Activated T-helper 1 cell treated with anti-CD3 and anti-CD28 coated beads, Interleukin-12 subunit alpha, Interleukin-12 subunit beta, Interleukin-2, Interleukin-4 antibody, amounts not matched to agents 30 ng/mL and 10 ng/mL and 1 ng/mL, durations not matched to agents 14 hours and 24 hours and 36 hours (primary cell): ENCODE measurements at places on chromosomes 11 and 22.

DNA sequence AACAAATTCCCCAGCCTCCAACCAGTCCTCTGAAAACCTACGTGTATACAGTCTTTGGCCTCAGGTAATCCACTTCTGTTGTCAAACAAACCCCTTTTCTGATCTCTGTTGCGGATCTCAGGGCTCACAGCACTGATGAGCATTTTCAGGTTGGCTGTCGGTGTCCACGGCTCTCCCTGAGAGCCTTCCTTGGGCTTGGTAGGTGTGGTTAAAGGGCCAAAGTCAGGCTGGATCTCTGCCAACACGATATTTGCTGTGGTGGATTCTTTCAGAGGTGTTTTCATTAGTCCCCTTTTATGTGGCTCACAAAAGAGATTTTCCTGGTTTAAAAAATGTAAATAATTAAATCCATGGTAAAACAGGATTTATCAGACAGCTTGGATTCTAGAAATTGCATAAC is 2.9 kb downstream of the E2F8 start:
- no peak overlapping the region for H3K27ac ChIP-seq
- peaks cover 5% of the 10 kb centered on the region for H3K27me3 ChIP-seq
- peaks cover 34% of the 10 kb centered on the region for H3K4me1 ChIP-seq

DNA sequence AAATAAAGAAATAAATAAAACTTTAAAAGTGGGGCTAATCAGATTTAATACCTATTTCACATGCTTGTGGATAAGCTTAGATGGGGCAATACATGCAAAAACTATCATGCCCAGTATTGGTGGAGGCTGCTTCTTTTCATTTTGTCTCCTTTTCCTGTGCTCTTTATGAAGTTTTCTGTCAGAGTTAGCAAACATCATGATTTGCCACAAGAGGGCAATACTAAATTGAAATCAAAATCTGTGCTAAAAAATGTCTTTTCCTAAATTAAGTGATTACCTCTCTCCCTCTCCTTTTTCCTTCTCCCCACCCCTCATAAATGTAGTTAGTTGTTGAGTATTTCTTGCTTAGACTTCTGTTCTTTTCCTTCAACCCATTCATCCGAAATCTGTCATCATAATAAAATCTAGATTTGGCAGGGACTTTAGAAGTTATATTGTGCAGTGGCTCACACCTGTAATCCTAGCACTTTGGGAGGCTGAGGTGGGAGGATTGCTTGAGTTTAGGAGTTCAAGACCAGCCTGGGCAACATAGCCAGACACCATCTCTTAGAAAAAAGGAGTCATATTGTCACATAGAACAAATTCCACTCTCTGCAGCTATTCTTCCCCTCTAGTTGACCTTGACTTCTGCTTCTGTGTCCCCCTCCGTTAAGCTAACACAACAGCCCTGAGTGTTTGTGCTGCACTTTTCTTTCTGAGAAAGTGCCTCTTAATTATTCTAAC is 4.7 kb upstream of the ARHGAP42 start:
- H3K4me3 ChIP-seq, result no peak overlapping the region
- H3K27me3 ChIP-seq, result peaks cover 8% of the 10 kb centered on the region
- no peak overlapping the region for H3K27ac ChIP-seq

- no peaks in the 10 kb centered on the region for H3K36me3 ChIP-seq
- H3K4me3 ChIP-seq, result no peak overlapping the region
- DNase-seq, result no peak
- no peak overlapping the region for H3K27ac ChIP-seq
These were observed 406.7 kb downstream of the TBC1D22A start for GRCh38 chr22:47168900-47169800.

DNA sequence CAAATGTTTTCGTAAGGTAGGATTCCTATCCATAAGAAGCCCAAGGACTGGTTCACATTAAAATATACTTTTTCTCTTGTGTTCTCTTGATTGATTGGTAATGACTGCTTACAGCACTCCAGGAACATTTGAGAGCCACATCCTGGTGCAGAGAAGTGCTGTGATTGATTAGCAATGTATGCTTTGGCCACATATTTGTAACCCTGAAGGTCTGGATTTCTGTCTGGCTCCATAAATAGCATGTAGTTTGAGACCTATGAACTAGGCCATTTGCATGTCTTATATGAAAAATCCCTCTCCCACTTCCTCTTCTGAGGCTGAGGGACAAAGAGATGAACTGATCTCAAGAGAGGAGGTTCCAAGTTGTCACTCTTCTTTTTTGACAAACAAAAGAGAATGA is 49.3 kb upstream of the CD44 start:
- no peak overlapping the region for H3K4me3 ChIP-seq
- H3K27me3 ChIP-seq, result no peaks in the 10 kb centered on the region
- peaks cover 5% of the 10 kb centered on the region for H3K36me3 ChIP-seq
- DNase-seq, result no peak
- peaks cover 30% of the 10 kb centered on the region for H3K4me1 ChIP-seq

GRCh38 chr11:47355283-47356128 is 3.0 kb upstream of the MYBPC3 start:
- no peaks in the 10 kb centered on the region for H3K36me3 ChIP-seq
- no peak for DNase-seq
- peaks cover 6% of the 10 kb centered on the region for H3K4me1 ChIP-seq
- H3K4me3 ChIP-seq, result no peak overlapping the region
- no peaks in the 10 kb centered on the region for H3K27me3 ChIP-seq
- H3K27ac ChIP-seq, result no peak overlapping the region

- no peaks in the 10 kb centered on the region for H3K36me3 ChIP-seq
- no peaks in the 10 kb centered on the region for H3K4me1 ChIP-seq
- H3K27me3 ChIP-seq, result no peaks in the 10 kb centered on the region
- no peak for DNase-seq
- no peak overlapping the region for H3K27ac ChIP-seq
These were observed 98.3 kb downstream of the WNT11 start for GRCh38 chr11:76107971-76108370.

DNA sequence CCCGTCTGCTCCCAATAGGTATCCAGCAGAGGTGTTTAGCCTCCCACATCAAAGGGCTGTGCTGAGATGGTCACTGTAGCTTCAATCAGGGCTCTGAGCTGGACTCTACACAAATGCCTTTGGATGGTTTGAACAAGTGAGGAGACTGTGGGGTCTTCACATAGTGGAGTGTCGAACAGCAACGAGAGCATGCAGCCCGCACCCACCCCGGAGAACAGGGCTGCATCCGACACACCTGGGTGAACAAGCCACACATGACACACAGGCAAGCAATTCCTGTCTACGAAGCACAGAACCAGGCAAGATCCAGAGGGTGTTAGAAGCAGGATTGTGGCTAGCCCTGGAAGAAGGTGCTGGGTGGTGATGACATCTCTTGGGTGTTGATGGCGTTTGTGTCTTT is 58.0 kb upstream of the FGF3 start:
- H3K4me3 ChIP-seq, result no peak overlapping the region
- no peaks in the 10 kb centered on the region for H3K4me1 ChIP-seq
- H3K36me3 ChIP-seq, result no peaks in the 10 kb centered on the region
- DNase-seq, result no peak

GRCh38 chr11:60924110-60924905 is at the start of gene TMEM132A:
Gene TMEM132A (plus strand): TSS chr11:60924460. CDS start chr11:60924634, 174 bp downstream.
- no peak for DNase-seq
- H3K4me1 ChIP-seq, result peaks cover 12% of the 10 kb centered on the region
- H3K27me3 ChIP-seq, result peaks cover 19% of the 10 kb centered on the region
- peak within 1 kb of the TSS; percentile 65 for H3K4me3 ChIP-seq

DNA sequence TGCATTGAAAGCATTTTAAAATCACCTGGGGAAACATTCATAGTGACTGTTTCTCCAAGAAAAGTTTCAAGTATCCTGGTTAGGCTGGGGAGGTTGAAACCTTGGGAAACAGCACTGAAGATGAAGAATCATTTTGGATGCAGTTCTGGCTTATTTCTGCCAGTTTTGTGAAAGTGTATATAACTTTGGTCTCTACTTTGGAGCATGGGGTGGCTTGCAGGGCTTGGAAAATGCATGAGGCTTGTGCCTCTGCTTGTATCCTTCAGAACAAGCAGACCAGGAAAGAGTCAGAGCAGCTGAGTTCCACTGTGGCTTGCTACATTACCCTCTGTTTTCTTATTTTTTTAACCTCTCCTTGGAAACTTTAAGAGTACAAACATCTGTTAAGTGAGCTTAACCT is 19.5 kb downstream of the SLC5A12 start:
- no peaks in the 10 kb centered on the region for H3K4me1 ChIP-seq
- no peak overlapping the region for H3K27ac ChIP-seq
- no peak overlapping the region for H3K4me3 ChIP-seq
- no peaks in the 10 kb centered on the region for H3K36me3 ChIP-seq
- no peak for DNase-seq
- H3K27me3 ChIP-seq, result no peaks in the 10 kb centered on the region

- peaks cover 5% of the 10 kb centered on the region for H3K27me3 ChIP-seq
- peaks cover 6% of the 10 kb centered on the region for H3K4me1 ChIP-seq
- H3K4me3 ChIP-seq, result peak within 1 kb of the TSS; percentile 71
- peaks cover 7% of the 10 kb centered on the region for H3K36me3 ChIP-seq
- DNase-seq, result peak; percentile 34
- H3K27ac ChIP-seq, result no peak within 1 kb of the TSS
These were observed at the start of gene MAPK8IP1 for GRCh38 chr11:45885274-45885920. Gene MAPK8IP1 (plus strand): TSS chr11:45885651. CDS start chr11:45885821, 170 bp downstream.

DNA sequence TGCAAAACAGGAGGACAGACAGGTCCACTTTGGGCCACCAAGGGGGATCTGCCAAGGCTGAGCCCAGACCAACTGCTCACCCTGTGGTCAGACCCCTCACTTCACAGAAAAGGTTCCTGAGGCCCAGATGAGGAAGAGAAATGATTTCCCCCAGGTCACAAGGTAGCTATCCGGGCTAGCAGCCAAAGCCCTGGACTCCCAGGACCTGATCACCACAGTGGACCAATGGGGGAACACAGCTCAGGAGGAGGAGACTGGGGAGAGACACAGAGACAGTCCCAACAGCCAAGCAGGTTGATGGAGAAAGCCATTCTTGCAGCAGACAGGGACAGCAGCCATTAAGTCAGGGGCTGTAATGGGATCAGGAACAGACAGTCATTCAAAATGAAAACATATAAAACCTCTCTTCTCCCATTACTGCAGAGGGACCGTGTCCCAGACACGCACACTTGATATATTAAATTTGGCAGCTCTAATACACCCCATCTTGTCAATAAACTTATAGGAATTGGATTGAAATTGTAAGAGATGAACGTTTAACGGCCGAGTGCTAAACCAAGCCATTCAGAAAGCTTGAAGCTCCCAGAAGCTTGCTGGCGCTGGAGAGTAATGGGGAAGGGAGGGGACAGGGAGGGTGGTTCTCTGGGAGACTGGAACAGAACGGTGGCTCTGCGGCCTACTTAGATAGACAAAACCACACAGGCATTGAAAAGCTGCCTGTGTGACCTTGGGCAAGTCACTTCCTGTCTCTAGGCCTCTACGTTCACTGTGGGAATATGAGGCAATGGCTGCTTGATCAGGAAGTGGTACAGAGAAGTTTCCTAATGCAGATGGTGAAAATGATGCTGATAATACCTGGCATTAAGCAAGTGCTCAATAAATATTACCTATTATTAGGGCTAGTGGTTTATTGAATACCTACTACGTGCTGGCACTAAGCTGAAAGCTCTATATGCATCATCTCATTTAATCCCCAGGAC is 16.0 kb downstream of the ZMAT5 start:
- peaks cover 18% of the 10 kb centered on the region for H3K36me3 ChIP-seq
- H3K27me3 ChIP-seq, result no peaks in the 10 kb centered on the region
- H3K27ac ChIP-seq, result peak overlapping the region; percentile 81
- no peak overlapping the region for H3K4me3 ChIP-seq

- no peak for DNase-seq
- H3K4me3 ChIP-seq, result no peak overlapping the region
- H3K27ac ChIP-seq, result peak overlapping the region; percentile 64
- H3K4me1 ChIP-seq, result peaks cover 70% of the 10 kb centered on the region
- H3K36me3 ChIP-seq, result peaks cover 20% of the 10 kb centered on the region
These were observed 12.4 kb downstream of the UCP2 start for GRCh38 chr11:73969991-73970800.

DNA sequence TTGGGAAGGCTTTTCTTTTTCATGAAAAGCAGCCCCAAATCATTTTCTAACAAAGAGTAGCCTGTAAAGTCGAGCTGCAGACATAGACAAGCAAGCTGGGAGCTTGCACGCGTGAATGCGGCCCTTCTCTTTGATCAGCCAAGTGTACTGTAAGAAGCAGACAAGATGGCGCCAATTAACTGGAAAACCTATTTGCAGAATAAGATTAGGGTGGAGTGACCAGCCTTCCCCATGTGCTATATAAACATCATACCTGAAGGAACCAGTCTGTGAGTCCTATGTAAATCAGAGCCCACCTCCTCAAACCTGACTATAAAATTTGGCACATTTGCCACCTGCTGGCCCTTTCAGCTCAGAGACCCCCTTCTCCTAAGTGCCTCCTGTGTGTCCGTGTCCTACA is 982.7 kb downstream of the OPCML start:
- H3K27ac ChIP-seq, result no peak overlapping the region
- H3K36me3 ChIP-seq, result no peaks in the 10 kb centered on the region
- no peak overlapping the region for H3K4me3 ChIP-seq

DNA sequence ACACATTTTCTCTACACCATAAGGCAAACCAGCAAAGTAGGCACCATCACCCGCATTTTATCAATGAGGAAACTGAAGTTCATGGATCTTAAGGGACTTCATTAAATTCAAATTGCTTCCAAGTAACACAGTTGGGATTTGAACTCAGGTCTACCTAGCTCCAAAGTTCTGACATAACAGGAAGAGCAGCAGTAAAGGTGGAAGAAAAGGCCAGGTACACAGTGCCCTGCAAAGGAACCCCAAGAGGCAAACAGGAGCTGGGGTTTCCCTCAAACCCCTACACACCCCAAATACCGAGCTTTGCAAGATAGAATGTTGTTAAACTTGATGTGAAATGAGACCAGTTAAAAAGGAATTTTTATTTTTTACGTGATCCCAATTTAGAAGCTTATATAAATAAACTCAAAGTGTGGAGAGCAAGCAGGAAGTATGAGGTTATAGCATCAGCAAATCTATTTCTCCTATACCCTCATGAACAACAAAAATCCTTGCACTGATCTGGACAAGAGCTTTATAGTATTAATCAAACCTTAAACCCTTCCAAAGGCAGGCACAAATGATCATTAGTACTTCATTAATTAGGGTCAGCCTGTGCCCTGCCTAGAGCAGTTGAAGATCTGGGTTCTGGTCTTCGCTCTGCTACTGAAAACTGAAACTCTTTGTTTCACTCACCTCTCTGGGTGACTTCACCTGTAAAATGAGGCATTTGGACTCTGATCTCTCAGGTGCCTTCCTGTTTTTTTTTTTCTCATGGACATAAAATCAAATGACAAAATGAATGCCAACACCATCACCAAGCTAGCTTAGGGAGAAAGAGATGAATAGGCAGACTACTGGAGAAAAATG is 36.5 kb downstream of the SYTL2 start:
- peaks cover 28% of the 10 kb centered on the region for H3K36me3 ChIP-seq
- H3K4me1 ChIP-seq, result peaks cover 45% of the 10 kb centered on the region
- no peaks in the 10 kb centered on the region for H3K27me3 ChIP-seq
- peak overlapping the region; percentile 5 for H3K27ac ChIP-seq

DNA sequence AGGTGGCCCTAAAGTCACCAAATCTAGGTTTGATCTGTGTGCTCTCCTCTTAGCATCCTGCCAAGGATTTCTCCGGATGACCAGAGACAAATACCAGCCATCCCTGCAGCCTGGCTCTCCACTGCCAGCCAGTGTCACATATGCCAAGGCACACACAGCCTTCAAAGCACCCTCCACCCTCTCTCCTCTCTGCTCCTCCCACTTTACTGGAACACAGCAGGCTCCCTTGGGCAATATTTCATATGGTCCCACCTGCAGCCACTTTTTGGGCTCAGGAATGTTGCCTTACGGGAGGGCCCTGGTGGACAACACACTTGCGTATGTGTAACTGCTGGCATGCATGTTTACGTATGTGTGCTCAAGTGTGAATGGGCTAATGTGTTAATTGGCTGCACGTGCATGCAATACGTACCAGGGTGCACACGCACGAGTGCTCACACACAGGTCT is 183.9 kb downstream of the CEP164 start:
- no peak overlapping the region for H3K4me3 ChIP-seq
- no peaks in the 10 kb centered on the region for H3K4me1 ChIP-seq
- DNase-seq, result no peak
